PC-9 (cell line): ENCODE measurements at places on chromosomes 16 and 17. TPM values are rescaled to one million over a fixed set of nuclear protein-coding genes. Genes with fewer than 3 reads are reported as not detected.
A peak's percentile ranks its signal among the peaks of the same experiment; 100 is the strongest.

KCNAB3 gene
- 9.5 and 13.8 TPM in 2 replicates for total RNA-seq

DNA sequence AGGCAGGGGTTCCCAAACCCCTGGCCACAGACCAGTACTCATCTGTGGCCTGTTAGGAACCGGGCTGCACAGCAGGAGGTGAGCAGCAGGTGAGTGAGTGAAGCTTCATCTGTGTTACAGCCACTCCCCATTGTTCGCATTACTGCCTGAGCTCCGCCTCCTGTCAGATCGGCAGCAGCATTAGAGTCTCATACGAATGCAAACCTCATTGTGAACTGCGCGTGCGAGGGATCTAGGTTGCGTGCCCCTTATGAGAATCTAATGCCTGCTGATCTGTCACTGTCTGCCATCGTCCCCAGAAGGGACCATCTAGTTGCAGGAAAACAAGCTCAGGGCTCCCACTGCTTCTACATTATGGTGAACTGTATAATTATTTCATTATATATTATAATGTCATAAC lies 25.1 kb upstream of the RMI2 start:
- H3K4me3 ChIP-seq, result no peak overlapping the region
- H3K4me1 ChIP-seq, result peaks cover 9% of the 10 kb centered on the region
- H3K27ac ChIP-seq, result no peak overlapping the region
- H3K36me3 ChIP-seq, result no peaks in the 10 kb centered on the region
- peak; percentile 46 for DNase-seq

TMC7 gene
- total RNA-seq, result 4.3 and 4.4 TPM in 2 replicates

- no peak for DNase-seq
- no peaks in the 10 kb centered on the region for H3K4me1 ChIP-seq
- no peak overlapping the region for H3K27ac ChIP-seq
- no peaks in the 10 kb centered on the region; the same call in 1 of the 2 replicates for H3K36me3 ChIP-seq
- H3K4me3 ChIP-seq, result no peak overlapping the region
Measured at GRCh38 chr17:56847106-56847505, 13.2 kb downstream of the DGKE start.

DNA sequence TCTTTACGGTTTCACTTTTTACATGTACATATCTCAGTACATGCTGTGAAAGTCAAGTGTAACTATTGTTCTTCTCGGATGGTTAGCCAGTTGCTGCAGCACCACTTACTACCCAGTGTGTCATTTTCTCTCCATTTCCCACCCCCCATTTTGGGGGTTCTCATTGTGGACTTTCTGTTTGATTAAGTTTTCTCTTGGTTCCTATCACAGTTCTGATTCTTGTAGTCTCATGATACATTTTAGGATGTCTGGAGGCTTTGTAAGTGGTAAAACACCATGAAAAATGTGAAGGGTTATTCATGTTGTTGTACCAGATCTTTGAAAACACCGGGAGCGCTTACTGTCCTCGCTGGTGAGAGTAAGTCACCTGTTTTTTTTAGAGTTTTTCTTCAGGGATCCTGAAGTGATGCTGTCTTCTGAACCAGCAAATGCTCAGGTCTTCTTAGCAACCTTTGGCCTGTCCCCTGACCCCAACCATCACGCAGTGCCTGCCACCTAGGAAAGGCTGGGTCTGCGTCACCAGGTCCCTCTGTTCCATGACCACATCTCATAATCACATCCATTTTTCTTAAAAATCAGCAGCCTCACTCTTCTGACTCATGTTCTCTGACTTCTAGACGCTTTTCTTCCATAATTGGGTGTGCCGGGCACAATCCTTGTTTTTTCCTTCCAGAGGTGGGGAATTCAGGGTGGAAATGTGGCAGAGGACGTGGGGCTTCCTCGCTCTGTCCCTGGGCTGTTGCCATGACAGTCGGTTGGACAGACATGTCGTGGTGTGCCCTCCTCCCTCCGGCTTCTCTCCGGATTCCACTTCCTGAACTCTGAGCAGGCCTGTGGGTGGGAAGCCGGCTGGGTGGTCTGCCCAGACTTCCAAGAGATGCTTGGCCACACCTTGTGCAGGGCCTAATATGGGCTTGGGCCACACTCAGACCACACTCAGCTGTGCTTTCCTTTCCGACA lies 102.6 kb downstream of the NTN1 start:
- no peaks in the 10 kb centered on the region for H3K4me1 ChIP-seq
- H3K27me3 ChIP-seq, result no peaks in the 10 kb centered on the region
- H3K36me3 ChIP-seq, result no peaks in the 10 kb centered on the region
- H3K27ac ChIP-seq, result no peak overlapping the region
- no peak overlapping the region for H3K4me3 ChIP-seq
- DNase-seq, result no peak

CMTM1 gene
- total RNA-seq, result 6.1 and 9.4 TPM in 2 replicates

GRCh38 chr17:45270828-45271418 lies 9.0 kb upstream of the SPATA32 start:
- H3K4me1 ChIP-seq, result 0 out of 2 replicates have a peak, but pooled peaks cover 3% of the 10 kb centered on the region
- peaks cover 50% of the 10 kb centered on the region for H3K36me3 ChIP-seq
- no peak overlapping the region for H3K27ac ChIP-seq
- H3K4me3 ChIP-seq, result no peak overlapping the region

PPM1E gene
- total RNA-seq, result 0.04 and 0.05 TPM in 2 replicates

DNA sequence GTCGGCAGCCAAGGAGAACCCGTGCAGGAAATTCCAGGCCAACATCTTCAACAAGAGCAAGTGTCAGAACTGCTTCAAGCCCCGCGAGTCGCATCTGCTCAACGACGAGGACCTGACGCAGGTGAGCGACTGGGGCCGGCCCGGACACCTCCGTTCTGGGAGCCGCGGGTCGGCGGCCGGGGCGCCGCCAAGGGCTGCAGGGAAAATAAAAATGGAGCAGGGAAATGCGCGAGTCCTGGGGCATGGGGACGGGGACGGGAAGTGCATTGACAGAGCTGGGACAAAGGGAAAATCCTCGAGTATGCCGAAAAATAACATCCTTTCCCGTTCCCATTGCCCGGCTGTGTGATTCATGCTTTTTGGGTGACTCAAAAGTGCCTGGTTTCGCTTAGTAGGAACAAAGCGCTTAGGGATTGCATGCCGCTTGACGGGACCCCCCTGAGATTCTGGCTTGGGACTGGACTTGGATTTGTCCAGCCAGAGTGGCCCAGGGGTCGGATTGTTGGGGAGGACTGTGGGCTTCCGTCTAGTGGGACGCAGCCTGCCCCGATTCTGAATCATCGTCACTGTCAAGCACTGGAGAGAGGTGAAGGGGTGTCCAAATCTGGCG lies 699 bp downstream of the MPRIP start:
- peaks cover 31% of the 10 kb centered on the region for H3K36me3 ChIP-seq
- peak overlapping the region; percentile 92 for H3K27ac ChIP-seq
- DNase-seq, result no peak
- H3K4me1 ChIP-seq, result peaks cover 59% of the 10 kb centered on the region
- H3K4me3 ChIP-seq, result peak overlapping the region; percentile 92
- H3K27me3 ChIP-seq, result no peaks in the 10 kb centered on the region

DNA sequence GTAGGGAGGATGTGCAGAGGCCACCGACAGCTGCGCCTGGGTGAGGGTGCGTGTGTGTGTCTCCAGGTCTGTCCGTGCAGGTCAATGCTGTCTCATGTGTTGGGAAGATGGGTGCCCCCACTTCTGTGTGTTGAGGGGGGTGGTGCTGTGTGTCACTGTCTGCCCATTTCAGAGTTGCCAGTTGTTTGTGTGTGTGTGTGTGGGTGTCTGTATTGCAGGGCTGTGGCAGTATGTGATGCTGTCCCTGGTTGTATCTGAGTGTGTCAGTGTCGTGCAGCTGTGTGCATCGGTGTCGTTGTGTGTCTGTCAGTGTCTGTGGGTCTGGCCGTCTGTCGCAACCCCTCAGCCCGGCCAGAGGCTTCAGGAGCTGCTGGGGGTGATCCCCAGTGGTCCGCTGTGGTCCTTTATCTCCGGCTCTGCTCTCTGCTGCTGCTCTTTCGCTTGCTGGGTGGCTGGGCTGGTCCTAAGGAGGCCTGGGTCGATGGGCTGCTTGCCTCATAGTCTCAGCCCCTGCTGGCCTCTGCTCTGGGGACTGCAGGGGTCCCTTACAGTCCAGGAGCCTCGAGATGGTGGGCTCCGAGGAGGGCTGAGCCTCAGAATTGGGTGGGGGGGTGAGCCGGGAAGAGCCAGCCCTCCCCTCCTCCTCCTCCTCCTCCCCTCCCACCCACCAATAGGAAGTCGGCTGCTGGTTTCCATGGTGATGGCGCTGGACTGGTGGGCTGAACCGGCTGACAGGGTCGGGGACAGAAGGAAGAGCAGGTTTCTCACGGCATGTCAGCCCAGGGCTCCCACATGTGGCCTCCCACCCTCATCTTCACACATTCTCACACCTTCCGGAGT lies at the start of gene TSPOAP1:
TSS of gene TSPOAP1 (minus strand) at position 601 of the 840 bp plus-strand sequence. CDS start 875 bp downstream, outside the sequence.
- no peak within 1 kb of the TSS for H3K4me3 ChIP-seq
- H3K27me3 ChIP-seq, result peaks cover 62% of the 10 kb centered on the region
- H3K27ac ChIP-seq, result no peak within 1 kb of the TSS
- DNase-seq, result no peak
- no peaks in the 10 kb centered on the region for H3K4me1 ChIP-seq

GRCh38 chr16:58034128-58034685 lies 8.7 kb downstream of the MMP15 start:
- no peaks in the 10 kb centered on the region for H3K36me3 ChIP-seq
- DNase-seq, result peak; percentile 6
- no peak overlapping the region for H3K4me3 ChIP-seq
- H3K27me3 ChIP-seq, result no peaks in the 10 kb centered on the region
- no peak overlapping the region for H3K27ac ChIP-seq

PNMT gene
- 0.75 and 1.1 TPM in 2 replicates for total RNA-seq

MT3 gene
- not detected in 2 replicates for total RNA-seq

KCNG4 gene
- total RNA-seq, result not detected in 2 replicates

NACA2 gene
- total RNA-seq, result not detected in 2 replicates

KRT16 gene
- 41.7 and 53.5 TPM in 2 replicates for total RNA-seq

SKAP1 gene
- 0.31 and 0.85 TPM in 2 replicates for total RNA-seq

- peak; percentile 76 for DNase-seq
- peaks cover 24% of the 10 kb centered on the region for H3K36me3 ChIP-seq
- peaks cover 52% of the 10 kb centered on the region for H3K4me1 ChIP-seq
- no peaks in the 10 kb centered on the region for H3K27me3 ChIP-seq
- peak overlapping the region; percentile 96 for H3K27ac ChIP-seq
Measured at GRCh38 chr16:57795431-57795878, 6.8 kb downstream of the KIFC3 start.

- H3K27me3 ChIP-seq, result peaks cover 2% of the 10 kb centered on the region; the same call in 1 of the 2 replicates
- H3K27ac ChIP-seq, result no peak overlapping the region
- DNase-seq, result no peak
- peaks cover 36% of the 10 kb centered on the region for H3K4me1 ChIP-seq
Measured at GRCh38 chr16:1908983-1909382, 9.2 kb downstream of the HS3ST6 start.

GRCh38 chr17:58320570-58321323 lies 7.8 kb downstream of the TSPOAP1 start:
- no peak overlapping the region for H3K27ac ChIP-seq
- peaks cover 66% of the 10 kb centered on the region for H3K27me3 ChIP-seq
- no peak for DNase-seq
- no peaks in the 10 kb centered on the region for H3K4me1 ChIP-seq
- H3K36me3 ChIP-seq, result no peaks in the 10 kb centered on the region
- H3K4me3 ChIP-seq, result no peak overlapping the region

GNAO1 gene
- 2.8 and 3.9 TPM in 2 replicates for total RNA-seq

DNA sequence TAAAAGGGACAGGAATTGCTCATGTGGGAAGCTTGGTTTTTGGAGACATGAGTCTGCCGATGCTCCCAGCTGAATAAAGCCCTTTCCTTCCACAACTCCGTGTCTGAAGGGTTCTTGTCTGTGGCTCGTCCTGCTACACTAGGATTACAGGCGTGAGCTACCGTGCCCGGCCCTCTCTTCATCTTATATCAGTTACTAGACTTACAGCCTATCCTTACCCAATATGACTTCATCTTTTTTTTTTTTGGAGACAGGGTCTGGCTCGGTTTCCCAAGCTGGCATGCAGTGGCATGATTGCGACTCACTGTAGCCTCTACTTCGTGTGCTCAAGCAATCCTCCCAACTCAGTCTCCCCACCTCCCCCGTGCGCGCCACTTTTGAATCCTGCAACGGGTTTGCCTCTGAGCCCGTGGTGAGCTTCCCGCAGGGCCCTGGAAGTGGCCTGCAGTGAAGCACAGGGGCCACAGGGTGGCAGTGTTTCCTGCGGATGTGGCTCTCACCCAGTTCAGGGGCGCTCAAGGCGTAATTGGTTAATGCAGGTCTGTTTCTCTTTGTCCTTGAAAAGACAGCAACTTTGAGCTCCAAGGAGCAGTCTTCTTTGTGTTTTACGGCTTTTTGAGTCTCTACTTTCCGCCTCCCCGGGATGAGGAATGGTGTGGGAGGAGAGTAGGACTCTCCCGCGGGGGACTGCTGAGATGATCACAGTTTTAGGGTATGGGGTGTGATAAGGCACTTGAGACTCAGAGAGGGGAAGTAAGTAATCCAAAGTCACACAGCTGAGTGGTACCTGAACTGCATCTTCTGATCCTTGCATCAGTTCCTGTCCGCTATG lies 22.7 kb upstream of the GPRC5B start:
- H3K36me3 ChIP-seq, result no peaks in the 10 kb centered on the region
- no peak overlapping the region for H3K4me3 ChIP-seq
- H3K27ac ChIP-seq, result no peak overlapping the region
- no peaks in the 10 kb centered on the region for H3K4me1 ChIP-seq
- peak; percentile 49 for DNase-seq

DNA sequence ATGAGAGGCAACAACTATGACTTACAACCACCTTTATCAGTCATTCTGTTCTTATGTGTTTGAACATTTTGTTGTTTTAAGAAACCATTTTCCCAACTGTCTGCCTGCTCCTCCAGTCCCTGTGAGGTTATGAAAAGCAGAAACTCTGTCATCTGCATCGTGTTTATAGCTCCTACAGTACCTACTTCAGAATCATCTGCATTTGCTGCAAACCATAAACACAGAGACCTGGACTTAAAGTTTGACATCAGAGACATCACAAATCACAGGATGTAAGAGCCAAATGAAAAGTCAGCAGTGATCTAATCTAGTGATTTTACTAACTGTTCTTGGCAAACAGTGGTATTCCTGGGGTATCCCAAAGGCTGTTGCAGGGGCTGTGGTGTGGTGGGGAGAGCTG lies 55.2 kb downstream of the CDH11 start:
- DNase-seq, result no peak
- 0 out of 2 replicates have a peak, but pooled peaks cover 6% of the 10 kb centered on the region for H3K27me3 ChIP-seq
- no peaks in the 10 kb centered on the region for H3K36me3 ChIP-seq
- H3K4me1 ChIP-seq, result no peaks in the 10 kb centered on the region
- H3K27ac ChIP-seq, result no peak overlapping the region

GRCh38 chr17:33809748-33810147 lies 445.3 kb upstream of the CCL2 start:
- no peaks in the 10 kb centered on the region for H3K36me3 ChIP-seq
- no peak for DNase-seq
- peaks cover 13% of the 10 kb centered on the region for H3K27me3 ChIP-seq
- no peak overlapping the region for H3K27ac ChIP-seq
- H3K4me1 ChIP-seq, result no peaks in the 10 kb centered on the region

DNA sequence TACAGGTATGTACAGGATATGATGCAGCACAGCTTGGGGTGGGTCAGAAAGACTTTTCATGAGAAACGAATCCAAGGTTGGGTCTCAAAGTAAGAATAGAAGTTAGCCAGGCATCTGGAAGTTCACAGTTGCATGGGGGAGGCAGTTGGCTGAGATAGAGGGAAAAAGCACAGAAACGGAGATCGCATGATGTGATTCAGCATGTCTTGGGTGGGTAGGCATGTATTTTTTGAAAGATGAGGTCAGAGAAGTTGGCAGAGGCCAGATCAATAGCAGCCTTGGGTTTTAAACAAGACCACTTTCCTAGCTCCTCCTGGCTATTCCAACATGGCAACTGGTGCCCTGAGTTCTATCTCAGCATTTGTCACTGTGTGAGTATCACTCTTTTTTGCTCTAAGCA lies 67.2 kb downstream of the PCTP start:
- H3K4me3 ChIP-seq, result no peak overlapping the region
- peaks cover 50% of the 10 kb centered on the region for H3K27me3 ChIP-seq
- H3K36me3 ChIP-seq, result no peaks in the 10 kb centered on the region
- no peaks in the 10 kb centered on the region for H3K4me1 ChIP-seq
- H3K27ac ChIP-seq, result no peak overlapping the region

GRCh38 chr17:61875285-61875684 lies 12.0 kb upstream of the BRIP1 start:
- no peak overlapping the region for H3K4me3 ChIP-seq
- H3K36me3 ChIP-seq, result peaks cover 27% of the 10 kb centered on the region
- DNase-seq, result no peak
- no peak overlapping the region for H3K27ac ChIP-seq
- no peaks in the 10 kb centered on the region for H3K27me3 ChIP-seq
